Gastrocnemius medialis (tissue), 4 donors: ENCODE measurements at places on chromosomes 12 and 14. TPM values are rescaled to one million over a fixed set of nuclear protein-coding genes. Genes with fewer than 3 reads are reported as not detected.

DNA sequence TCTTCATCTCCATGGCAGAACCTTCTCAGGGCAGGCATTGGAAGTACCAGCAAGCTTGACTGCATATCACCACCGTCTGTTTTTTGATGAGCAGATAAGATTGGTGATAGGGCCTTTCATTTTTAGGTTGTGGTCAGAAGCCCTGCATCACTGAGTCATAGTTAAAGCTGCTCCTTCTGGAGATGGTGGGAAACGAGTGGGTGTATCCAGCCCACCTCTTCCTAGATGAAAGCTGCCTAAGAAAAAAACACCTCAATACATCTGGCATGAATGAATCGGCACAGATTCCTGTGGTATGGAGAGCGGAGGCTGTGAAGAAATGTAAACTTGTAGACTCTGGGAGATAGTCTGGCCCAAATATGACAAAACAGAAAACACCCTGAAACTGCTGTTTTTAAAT lies 248.7 kb upstream of the EGLN3 start:
- no peaks in the 10 kb centered on the region for H3K4me1 ChIP-seq
- H3K36me3 ChIP-seq = no peaks in the 10 kb centered on the region
- H3K27me3 ChIP-seq = no peaks in the 10 kb centered on the region
- no peak overlapping the region for H3K27ac ChIP-seq
- no peak overlapping the region for H3K4me3 ChIP-seq

The SLC8A3 gene
- total RNA-seq = 8.5 TPM

- DNase-seq = no peak
- peaks cover 34% of the 10 kb centered on the region for H3K27me3 ChIP-seq
- no peak overlapping the region for H3K4me3 ChIP-seq
- H3K27ac ChIP-seq = no peak overlapping the region
Observed at GRCh38 chr12:65125247-65125646, 4.1 kb upstream of the WIF1 start.

GRCh38 chr12:58346032-58346632 lies 404.8 kb downstream of the ATP23 start:
- no peak overlapping the region for H3K27ac ChIP-seq
- no peak for DNase-seq
- H3K4me1 ChIP-seq = peaks cover 3% of the 10 kb centered on the region

DNA sequence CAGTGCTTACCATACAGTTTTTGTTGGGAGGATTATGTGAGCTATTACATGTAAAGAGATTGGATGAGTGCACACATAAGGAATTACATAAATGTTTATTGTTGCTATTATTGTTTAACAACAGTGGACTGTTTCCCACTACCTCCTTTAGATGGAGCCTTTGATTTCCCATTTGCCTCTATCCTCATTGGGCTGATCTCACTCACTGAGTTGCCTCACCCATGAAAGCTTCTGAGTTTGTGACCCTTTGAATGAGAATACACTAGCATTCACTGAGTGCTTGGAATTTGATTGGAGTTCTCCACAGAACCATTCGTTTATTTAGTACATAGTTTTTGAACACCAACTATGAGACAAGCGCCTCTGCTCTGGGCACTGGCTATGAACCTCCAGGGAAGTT lies 121.0 kb downstream of the HELB start:
- no peak overlapping the region for H3K4me3 ChIP-seq
- H3K27me3 ChIP-seq = no peaks in the 10 kb centered on the region
- H3K27ac ChIP-seq = no peak overlapping the region
- no peaks in the 10 kb centered on the region for H3K36me3 ChIP-seq
- no peak for DNase-seq
- no peaks in the 10 kb centered on the region for H3K4me1 ChIP-seq

- peaks cover 30% of the 10 kb centered on the region for H3K4me1 ChIP-seq
- peak overlapping the region; percentile 21 for H3K4me3 ChIP-seq
- peak overlapping the region; percentile 92 for H3K27ac ChIP-seq
- peaks cover 11% of the 10 kb centered on the region for H3K36me3 ChIP-seq
- no peak for DNase-seq
Observed at GRCh38 chr12:105109465-105110212, 2.1 kb downstream of the WASHC4 start.

The DTD2 gene
- 4.4 TPM for total RNA-seq

- H3K27ac ChIP-seq = no peak overlapping the region
- H3K4me1 ChIP-seq = peaks cover 12% of the 10 kb centered on the region
- H3K36me3 ChIP-seq = no peaks in the 10 kb centered on the region
Observed at GRCh38 chr12:31631023-31631724, 28.3 kb upstream of the ETFBKMT start.

The SYCP3 gene
- total RNA-seq = not detected

DNA sequence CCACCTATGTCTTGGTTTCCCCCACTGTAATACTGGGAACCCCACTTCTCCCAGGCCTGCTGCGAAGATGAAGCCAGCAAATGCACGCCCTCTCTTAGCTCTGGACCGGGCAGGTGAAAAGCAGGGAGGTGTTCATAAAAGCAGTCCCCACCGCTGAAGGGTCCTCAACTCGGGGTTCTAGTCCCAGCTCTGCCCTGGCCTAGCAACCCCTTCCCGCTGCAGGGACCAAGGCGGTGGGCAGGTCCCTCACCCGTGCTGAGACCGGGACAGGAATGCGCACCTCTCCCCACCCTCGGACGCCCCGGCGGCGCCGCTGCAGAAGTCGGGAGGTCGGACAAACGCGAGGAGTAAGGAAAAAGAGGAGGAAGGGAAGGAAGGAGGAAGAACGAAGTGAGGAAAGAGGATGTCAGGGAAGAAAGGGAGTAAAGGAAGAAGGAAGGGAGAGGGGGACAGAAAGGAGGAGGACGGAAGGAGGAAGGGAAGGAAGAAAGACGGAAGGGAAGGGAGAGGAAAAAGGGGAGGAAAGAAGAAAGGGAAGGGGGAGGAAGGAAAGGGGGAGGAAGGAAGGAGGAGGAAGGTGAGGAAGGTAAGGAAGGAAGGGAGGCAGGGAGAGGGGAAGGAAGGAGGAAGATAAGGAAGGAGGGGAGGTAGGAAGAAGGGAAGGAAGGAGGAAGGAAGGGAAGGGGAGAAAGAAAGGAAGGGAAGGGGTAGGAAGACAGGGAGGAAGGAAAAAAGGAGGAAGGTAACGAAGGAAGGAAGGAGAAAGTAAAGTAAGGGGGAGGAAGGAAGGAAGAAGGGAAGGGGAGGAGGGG lies 701 bp downstream of the SPRING1 start:
- peak overlapping the region; percentile 92 for H3K4me3 ChIP-seq
- H3K36me3 ChIP-seq = no peaks in the 10 kb centered on the region
- H3K4me1 ChIP-seq = peaks cover 11% of the 10 kb centered on the region

DNA sequence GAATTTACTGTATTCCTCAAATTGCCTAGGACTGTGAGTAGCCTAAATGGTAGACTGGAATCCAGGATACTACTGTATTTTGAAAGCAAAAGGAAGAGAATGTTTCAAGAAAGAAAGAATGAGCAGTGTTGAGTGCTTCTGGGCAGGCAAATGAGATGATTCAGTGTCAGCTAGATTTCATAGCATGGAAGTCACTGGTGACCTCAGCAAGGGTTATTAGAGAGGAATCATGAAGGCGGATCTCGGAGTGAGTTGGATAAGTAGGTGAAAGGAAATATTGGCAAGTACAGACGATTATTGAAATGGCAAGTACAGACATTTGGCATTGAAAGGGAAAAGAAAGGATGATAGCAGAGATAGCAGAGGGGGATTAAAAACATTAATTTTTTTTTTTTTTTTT lies 27.1 kb downstream of the VRK1 start:
- peaks cover 5% of the 10 kb centered on the region for H3K4me1 ChIP-seq
- no peak overlapping the region for H3K4me3 ChIP-seq
- H3K36me3 ChIP-seq = no peaks in the 10 kb centered on the region
- no peak overlapping the region for H3K27ac ChIP-seq

DNA sequence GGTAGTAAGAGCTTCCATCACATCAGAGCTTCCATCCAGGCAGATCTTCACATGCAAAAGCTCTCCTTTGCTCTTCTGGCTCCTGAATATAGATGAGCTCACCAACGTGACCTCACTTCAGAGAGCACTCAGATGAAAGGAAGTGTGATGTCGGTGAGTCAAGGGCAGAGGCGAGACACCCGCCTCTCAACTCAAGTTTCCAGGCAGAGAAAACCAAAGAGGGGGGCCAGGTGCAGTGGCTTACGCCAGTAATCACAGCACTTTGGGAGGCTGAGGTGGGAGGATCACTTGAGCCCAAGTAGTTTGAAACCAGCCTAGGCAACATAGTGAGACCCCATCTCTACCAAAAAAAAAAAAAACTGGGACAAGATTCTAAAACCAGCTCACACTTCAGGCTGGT lies 126.9 kb downstream of the DUSP6 start:
- H3K27me3 ChIP-seq = no peaks in the 10 kb centered on the region
- no peak for DNase-seq
- H3K36me3 ChIP-seq = no peaks in the 10 kb centered on the region
- H3K27ac ChIP-seq = no peak overlapping the region
- no peaks in the 10 kb centered on the region for H3K4me1 ChIP-seq
- no peak overlapping the region for H3K4me3 ChIP-seq

The RNU4-1 gene
- not detected for total RNA-seq

DNA sequence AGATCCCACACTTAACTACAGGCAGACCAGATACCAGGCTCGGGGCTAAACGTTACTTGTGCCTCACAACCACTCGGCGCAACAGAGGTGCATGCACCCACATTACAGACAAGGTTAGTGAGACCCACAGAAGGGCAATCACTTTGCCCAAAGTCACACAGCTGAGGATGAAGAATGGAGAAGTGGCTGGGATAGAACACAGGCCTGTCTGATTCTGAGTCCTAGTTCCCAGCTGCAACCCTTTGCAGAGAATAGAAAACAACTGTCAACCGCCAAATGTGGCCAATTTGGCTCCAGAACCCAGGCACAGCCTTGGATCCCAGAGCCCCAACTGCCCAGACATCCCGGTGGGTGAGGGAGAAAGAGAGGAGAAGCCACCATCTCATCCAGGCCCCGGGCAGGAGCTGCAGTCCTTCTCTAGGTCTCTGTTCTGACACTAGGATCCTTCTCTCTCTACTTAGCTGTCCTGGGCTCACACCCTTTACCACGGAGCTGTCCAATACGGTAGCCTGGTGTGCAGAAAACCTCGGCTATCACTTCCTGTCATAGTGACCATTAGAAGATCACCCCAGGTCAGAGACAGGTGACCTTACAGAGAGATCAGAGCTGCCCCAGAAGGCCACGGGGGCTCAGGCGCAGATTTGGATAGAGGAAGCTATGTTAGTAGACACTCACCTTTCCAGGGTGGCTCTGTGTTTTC lies 59.1 kb downstream of the FAM222A start:
- H3K4me3 ChIP-seq = peak overlapping the region; percentile 42
- no peak for DNase-seq
- no peaks in the 10 kb centered on the region for H3K27me3 ChIP-seq
- H3K27ac ChIP-seq = peak overlapping the region; percentile 46
- H3K36me3 ChIP-seq = no peaks in the 10 kb centered on the region

The CPNE6 gene
- not detected for total RNA-seq

GRCh38 chr14:50512463-50512862 lies 19.9 kb downstream of the MAP4K5 start:
- H3K4me1 ChIP-seq = no peaks in the 10 kb centered on the region
- no peak overlapping the region for H3K4me3 ChIP-seq
- H3K36me3 ChIP-seq = no peaks in the 10 kb centered on the region
- H3K27ac ChIP-seq = no peak overlapping the region

The CACNA2D4 gene
- total RNA-seq = 1.1 TPM

GRCh38 chr12:76183459-76184186 lies 99.1 kb upstream of the NAP1L1 start:
- no peak overlapping the region for H3K4me3 ChIP-seq
- DNase-seq = no peak
- no peaks in the 10 kb centered on the region for H3K4me1 ChIP-seq
- no peaks in the 10 kb centered on the region for H3K27me3 ChIP-seq
- no peaks in the 10 kb centered on the region for H3K36me3 ChIP-seq

The DACT1 gene
- 0.97 TPM for total RNA-seq

- peak overlapping the region; percentile 93 for H3K27ac ChIP-seq
- H3K4me3 ChIP-seq = peak overlapping the region; percentile 81
- H3K36me3 ChIP-seq = peaks cover 15% of the 10 kb centered on the region
- no peaks in the 10 kb centered on the region for H3K27me3 ChIP-seq
Observed at GRCh38 chr14:75428230-75429104, 645 bp downstream of the JDP2 start.

DNA sequence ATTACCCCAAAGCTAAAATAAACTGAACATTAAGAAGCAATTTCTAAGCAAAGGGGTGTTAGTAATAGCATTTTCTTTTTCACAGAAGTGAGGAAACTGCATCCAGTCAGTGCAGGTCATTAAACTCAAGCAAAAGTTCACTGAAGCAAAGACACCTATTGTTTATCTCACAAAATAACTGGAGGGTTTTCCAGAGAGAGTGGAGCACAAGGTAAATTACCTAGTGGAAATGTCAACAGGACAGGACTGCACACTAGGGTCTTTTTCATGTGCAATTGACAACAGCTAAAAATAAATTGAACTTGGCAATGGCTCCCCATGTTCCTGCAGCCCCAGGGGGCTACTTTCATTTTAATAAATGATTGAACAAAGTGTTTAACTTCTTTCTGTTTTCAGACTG lies 742.0 kb downstream of the GALC start:
- no peak overlapping the region for H3K27ac ChIP-seq
- no peaks in the 10 kb centered on the region for H3K27me3 ChIP-seq
- no peaks in the 10 kb centered on the region for H3K36me3 ChIP-seq
- H3K4me1 ChIP-seq = no peaks in the 10 kb centered on the region

- DNase-seq = no peak
- H3K27ac ChIP-seq = no peak overlapping the region
- H3K27me3 ChIP-seq = no peaks in the 10 kb centered on the region
- H3K4me3 ChIP-seq = no peak overlapping the region
- no peaks in the 10 kb centered on the region for H3K36me3 ChIP-seq
Observed at GRCh38 chr14:92392711-92393110, 69.7 kb downstream of the SLC24A4 start.

The RHEBL1 gene
- total RNA-seq = not detected

DNA sequence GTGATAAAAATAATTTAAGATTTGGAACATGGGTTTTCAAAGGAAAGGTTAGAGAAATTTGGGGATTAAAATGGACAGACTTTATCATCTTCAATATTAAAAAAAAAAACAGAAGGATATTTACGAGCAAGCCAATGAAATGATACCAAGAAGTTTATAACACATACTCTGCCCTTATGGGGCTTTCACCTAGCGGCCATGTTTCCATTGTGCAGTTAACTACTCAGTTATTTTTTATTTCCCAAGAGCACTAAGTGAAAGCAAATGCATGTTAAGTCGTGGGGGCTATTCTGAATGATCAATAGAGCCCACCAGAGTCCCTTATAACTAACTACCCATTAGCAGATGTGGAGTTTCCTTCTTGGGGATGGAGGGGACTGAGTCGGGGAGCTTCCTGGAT lies 53.9 kb downstream of the ETV6 start:
- no peak for DNase-seq
- no peaks in the 10 kb centered on the region for H3K36me3 ChIP-seq
- no peaks in the 10 kb centered on the region for H3K27me3 ChIP-seq
- no peak overlapping the region for H3K27ac ChIP-seq
- no peak overlapping the region for H3K4me3 ChIP-seq

DNA sequence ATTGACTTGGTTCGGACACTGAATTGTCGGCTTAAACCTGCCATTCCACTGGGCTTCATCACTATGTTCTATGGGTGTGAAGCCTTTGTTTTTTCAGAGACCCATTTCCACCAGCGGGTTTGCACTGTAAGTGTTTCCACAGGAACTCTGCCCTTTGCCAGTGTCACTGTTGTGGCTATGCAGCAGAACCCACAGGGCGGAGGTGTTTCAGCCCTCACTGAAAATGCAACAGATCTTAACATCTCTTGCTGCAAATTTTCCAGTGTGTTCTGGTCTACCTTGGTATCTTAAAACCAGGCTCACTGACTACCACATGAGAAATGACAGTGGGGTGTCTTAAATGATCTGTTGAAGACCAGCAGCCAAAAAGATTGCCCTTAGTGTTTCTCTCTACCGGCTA lies 21.1 kb downstream of the PRKCH start:
- no peak for DNase-seq
- H3K4me1 ChIP-seq = peaks cover 19% of the 10 kb centered on the region
- H3K27me3 ChIP-seq = no peaks in the 10 kb centered on the region
- no peaks in the 10 kb centered on the region for H3K36me3 ChIP-seq
- H3K4me3 ChIP-seq = no peak overlapping the region

The RACGAP1 gene
- 5.6 TPM for total RNA-seq

The SBNO1 gene
- total RNA-seq = 26.6 TPM
